ENCODE measurements at places on chromosomes 1 and 21.

DNA sequence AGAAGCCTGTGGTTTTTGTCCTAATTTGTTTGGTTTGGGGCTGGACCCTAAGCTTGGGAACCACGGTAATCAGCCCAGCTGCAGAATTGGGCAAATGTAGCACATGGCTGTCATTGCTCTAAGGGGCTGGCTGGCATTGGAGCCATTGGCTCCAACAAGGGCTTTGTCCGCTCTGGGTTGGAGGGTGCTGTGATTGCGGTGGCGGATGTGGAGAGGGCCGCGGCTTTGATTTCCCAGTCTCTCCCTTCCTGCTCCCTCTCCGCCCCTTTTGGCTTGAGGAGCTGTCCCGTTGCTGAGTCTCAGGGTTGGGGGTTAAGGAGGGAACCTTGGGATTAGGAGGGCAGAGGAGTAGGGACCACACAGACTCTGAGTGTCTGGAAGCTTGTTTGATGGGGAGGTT is 91.7 kb upstream of the CD34 start:
- no peak for DNase-seq

- no peak for DNase-seq
Measured at GRCh38 chr1:111602974-111603373, 16.6 kb upstream of the RAP1A start.

- peak; percentile 50 for DNase-seq
Measured at GRCh38 chr21:37565530-37566223, 199.1 kb downstream of the DYRK1A start.

DNA sequence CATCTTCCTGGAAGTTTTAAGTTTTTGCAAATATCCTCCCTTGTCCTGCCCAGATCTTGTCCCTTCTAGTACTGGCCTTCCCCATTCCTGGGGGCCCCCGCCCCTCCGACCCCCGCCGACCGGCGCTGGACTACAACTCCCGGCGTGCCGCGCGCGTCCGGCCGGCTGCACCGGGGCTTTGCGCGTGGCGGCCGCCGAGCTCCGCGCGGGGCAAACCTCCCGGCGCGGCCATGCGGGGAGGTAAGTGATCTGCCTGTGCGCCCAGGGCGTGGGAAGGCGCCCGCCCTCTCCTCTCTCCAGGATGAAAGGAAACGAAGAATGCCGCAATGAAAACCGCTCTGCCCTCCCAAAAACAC is 3.2 kb upstream of the SAMD13 start:
- DNase-seq, result peak; percentile 45

GRCh38 chr1:168634951-168635532 is 58.6 kb downstream of the XCL1 start:
- DNase-seq, result no peak

- DNase-seq, result no peak
Measured at GRCh38 chr21:39796466-39796865, 51.5 kb downstream of the IGSF5 start.

DNA sequence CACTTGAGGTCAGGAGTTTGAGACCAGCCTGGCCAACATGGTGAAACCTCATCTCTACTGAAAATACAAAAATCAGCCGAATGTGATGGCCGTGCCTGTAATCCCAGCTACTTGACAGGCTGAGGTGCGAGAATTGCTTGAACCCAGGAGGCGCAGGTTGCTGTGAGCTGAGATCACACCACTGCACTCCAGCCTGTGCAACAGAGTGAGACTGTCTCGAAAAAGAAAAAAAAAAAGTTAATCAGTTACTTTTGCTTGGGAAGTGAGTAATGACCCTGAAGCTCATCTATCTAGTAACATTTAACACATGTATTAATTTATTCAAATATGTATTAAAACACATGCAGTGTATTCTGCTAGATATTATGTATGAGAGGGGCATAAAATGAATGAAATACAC is 49.4 kb downstream of the ZNF326 start:
- DNase-seq, result peak; percentile 60

- no peak for DNase-seq
Measured at GRCh38 chr1:211939876-211940468, 95.4 kb downstream of the INTS7 start.

- DNase-seq, result no peak
Measured at GRCh38 chr1:32605711-32606424, 44.5 kb downstream of the ZBTB8OS start.

DNA sequence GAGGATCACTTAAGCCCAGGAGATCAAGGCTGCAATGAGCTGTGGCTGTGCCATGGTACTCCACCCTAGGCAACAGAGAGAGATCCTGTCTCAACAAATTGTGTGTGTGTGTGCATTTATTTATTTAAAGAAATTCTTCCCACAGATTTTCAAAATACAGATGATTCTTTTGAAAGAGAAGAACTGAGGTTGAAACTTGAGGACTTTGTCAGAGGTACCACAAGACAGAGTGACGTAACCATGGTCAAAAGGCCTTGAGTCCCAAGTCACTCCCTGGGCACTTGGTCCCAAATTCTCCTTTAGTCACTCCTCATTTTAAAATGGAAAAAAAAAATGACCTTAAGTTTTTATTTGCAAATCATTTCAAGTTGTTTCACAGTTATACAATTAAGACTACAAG is 57.4 kb downstream of the TIAM1 start:
- DNase-seq, result no peak

DNA sequence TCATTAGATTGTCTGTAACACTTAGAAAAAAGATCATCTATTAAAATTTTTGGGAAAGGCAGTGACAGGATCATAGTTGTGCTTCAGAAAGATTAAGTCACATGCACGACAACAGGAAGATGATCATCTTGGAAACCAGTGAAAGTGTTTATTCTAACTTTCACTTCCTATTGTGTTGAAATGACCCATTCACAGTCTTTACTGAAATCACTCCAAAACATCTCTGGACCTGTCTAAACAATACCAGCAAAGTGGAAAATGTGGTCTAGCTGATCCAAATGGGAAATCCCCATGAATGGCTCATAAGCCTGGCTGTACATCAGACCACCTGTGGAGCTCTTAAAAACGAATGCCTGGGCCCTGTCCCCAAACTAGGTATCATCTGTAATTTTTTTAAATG is 111.1 kb upstream of the ETV3 start:
- DNase-seq, result no peak

GRCh38 chr1:186286615-186287315 is 88.3 kb downstream of the TPR start:
- DNase-seq, result no peak

GRCh38 chr1:184531296-184531695 is 144.5 kb downstream of the C1orf21 start:
- no peak for DNase-seq

DNA sequence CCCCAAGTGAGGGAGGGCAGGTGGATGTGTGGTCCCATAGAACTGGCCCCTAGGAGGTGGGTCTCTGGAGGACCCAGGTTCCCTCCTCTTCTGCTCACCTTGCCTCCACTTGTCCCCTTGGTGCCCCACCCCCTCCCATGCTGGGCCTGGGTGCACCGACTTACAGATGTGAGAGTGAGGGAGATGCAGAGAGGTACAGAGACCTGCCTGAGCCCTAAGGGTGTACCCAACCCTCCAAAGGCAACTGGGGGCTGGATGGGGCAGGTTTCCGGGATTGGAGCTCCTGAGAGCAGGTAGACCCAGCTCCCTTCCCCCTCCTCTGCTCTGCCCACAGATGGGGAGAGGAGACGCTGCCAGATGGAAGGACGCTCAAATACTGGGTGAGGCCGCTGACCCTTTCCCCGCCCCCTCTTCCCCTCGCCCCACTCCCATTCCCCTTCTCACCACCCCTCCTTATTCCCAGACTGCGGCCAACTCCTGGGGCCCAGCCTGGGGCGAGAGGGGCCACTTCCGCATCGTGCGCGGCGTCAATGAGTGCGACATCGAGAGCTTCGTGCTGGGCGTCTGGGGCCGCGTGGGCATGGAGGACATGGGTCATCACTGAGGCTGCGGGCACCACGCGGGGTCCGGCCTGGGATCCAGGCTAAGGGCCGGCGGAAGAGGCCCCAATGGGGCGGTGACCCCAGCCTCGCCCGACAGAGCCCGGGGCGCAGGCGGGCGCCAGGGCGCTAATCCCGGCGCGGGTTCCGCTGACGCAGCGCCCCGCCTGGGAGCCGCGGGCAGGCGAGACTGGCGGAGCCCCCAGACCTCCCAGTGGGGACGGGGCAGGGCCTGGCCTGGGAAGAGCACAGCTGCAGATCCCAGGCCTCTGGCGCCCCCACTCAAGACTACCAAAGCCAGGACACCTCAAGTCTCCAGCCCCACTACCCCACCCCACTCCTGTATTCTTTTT is 10.3 kb downstream of the TINAGL1 start:
- DNase-seq, result no peak

DNA sequence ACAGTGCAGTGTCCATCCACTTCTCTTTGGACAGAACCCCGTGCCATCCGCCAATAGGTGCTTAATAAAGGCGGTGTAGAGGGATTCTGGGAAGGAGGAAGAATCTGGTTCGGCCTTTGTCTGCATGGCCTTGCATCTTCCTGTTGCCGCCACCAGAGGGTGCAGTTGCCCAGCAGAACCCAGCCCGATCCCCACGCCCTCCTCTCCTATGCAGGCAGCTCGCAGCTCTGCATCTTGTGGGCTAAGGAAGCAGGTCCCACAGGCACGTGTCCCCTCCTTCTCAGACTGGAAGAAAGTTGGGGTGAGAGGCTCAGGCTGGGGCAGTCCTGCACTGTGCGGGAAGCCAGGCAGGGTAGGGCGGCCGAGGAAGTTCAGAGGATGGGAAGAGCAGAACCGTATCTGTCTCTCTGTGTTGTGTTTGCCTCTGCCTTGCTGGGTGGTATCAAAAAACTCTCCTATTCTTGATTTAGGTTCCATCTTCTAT is 20.8 kb downstream of the NAV1 start:
- DNase-seq, result peak; percentile 82

- DNase-seq, result no peak
Measured at GRCh38 chr1:205542367-205542766, 37.9 kb downstream of the CDK18 start.

DNA sequence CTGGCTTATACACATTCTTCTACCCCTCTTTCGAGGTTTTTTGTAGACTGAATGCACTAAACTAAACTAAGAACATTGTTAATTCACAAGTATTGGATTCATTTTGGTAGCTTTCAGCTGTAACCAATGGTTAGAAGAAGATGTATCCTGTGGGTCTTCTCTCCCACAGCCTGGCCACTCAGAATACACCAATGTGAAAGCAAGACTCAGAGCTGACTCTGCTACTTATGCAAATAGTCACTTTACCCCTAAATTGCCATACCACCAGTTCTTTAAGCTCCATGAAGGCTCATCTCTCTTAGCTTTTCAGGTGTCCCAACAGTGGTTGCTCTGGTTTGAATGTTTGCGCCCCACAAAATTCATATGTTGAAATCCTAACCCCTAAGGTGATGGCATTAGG is 60.1 kb downstream of the RGS13 start:
- DNase-seq, result no peak

- DNase-seq, result no peak
Measured at GRCh38 chr1:224668984-224669383, 52.9 kb downstream of the CNIH3 start.

DNA sequence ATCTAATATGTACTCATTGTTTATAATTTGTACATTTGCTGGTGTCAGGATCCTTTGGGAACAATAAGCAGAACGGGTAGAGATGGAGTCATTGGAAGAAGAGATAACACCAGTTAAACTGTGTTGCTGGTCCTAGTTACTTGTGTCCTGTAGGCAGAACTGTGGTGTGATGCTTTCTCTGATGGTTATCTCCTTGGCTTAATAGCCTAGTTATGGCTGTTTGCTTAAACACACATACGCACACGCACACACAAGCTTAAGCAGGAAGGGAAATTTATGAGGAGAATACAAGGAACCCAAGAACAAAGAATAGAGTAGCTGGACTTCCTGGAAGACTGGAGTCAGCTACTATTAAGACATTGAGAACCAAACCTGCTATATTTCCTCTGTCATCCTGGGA is 5.7 kb upstream of the PKN2 start:
- no peak for DNase-seq
